ENCODE measurements at places on chromosomes 11 and 22. TPM values are rescaled to one million over a fixed set of nuclear protein-coding genes. Genes with fewer than 3 reads are reported as not detected.

Gene L3MBTL2
- 22.2 TPM for total RNA-seq

Gene JAM3
- 45.1 TPM for total RNA-seq

Gene SMTNL1
- total RNA-seq: 9.8 TPM

Gene ARHGAP8
- 14.8 TPM for total RNA-seq

Gene SERPING1
- 53.5 TPM for total RNA-seq

Gene SLC1A2
- total RNA-seq: 0.88 TPM

Gene GLYATL1
- 115 TPM for total RNA-seq

Gene HDHD5
- 29.3 TPM for total RNA-seq

Gene ABCG4
- 0.76 TPM for total RNA-seq

Gene OR8G5
- not detected for total RNA-seq

Gene CARD18
- total RNA-seq: not detected

Data from metanephros (tissue), 2 donors.